ENCODE measurements at places on chromosomes 6 and 20. TPM values are rescaled to one million over a fixed set of nuclear protein-coding genes. Genes with fewer than 3 reads are reported as not detected.

The ERGIC3 gene
- 242 TPM for total RNA-seq

The MCHR2 gene
- total RNA-seq, result not detected

The NRM gene
- total RNA-seq, result 27.7 TPM

The NAA20 gene
- total RNA-seq, result 130 TPM

The GPLD1 gene
- total RNA-seq, result 0.81 TPM

The SYTL3 gene
- total RNA-seq, result 1.5 TPM

The ULBP1 gene
- 1.00 TPM for total RNA-seq

The GATA5 gene
- total RNA-seq, result 0.66 TPM

The ZFP57 gene
- total RNA-seq, result not detected

The CD2AP gene
- total RNA-seq, result 14.0 TPM

The IMPG1 gene
- not detected for total RNA-seq

The PTGIS gene
- total RNA-seq, result 0.02 TPM

The MCCD1 gene
- not detected for total RNA-seq

The COL11A2 gene
- 0.92 TPM for total RNA-seq

The KCNK16 gene
- total RNA-seq, result not detected

The ABHD12 gene
- 160 TPM for total RNA-seq

The PPP1R14C gene
- 3.5 TPM for total RNA-seq

The DEFB124 gene
- 0.42 TPM for total RNA-seq

The OR2H1 gene
- not detected for total RNA-seq

The C6orf15 gene
- total RNA-seq, result not detected

The DHX35 gene
- total RNA-seq, result 7.7 TPM

The KCNS1 gene
- total RNA-seq, result not detected

The MMP24 gene
- total RNA-seq, result 26.7 TPM

The LY6G6C gene
- total RNA-seq, result 0.09 TPM
